ENCODE measurements at places on chromosomes 4 and X.

DNA sequence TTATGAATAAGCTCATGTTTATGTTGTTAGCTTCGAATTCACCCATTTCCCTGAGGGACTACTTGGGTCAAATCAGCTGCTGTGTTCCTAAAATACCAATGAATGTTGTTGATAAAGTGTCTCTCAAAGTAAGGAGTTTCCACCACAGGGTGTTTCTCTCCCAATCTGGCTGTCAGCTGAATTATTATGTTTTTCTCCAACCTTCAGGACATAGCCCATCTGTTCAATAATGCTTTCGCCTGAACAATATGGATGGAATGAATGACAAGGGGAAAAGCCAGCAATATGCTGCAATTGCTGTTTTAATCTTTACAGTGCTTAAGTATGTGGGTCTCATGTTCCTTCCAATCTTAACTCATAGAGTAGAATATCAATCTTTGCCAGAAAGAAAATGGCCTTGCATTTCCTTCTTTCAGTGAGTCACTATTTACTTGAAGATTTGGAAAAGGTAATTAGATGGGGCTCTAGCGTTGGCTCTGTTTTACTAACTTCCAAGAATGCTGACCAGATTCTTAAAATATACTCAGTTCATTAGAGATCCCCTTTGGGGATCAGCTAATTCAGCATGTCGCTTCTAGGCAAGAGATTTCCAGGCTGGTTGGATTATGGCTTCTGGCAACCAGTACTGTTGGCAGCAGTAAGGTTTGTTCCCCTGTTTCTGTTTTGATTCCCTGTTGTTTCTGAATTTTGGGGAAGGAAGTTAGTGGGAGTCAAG, 410.5 kb downstream of the PPP3CA start:
- no peak for DNase-seq

- no peak for DNase-seq
Observed at GRCh38 chr4:46258431-46258830, 131.5 kb downstream of the GABRA2 start.

- peak; percentile 80 for DNase-seq
Observed at GRCh38 chr4:3829956-3830773, 64.0 kb downstream of the ADRA2C start.

GRCh38 chr4:80229590-80229989, 32.3 kb downstream of the PRDM8 start:
- no peak for DNase-seq

GRCh38 chrX:77597511-77597910, 150.3 kb downstream of the FGF16 start:
- no peak for DNase-seq

GRCh38 chr4:8131826-8132225, 26.8 kb downstream of the ABLIM2 start:
- DNase-seq, result no peak

DNA sequence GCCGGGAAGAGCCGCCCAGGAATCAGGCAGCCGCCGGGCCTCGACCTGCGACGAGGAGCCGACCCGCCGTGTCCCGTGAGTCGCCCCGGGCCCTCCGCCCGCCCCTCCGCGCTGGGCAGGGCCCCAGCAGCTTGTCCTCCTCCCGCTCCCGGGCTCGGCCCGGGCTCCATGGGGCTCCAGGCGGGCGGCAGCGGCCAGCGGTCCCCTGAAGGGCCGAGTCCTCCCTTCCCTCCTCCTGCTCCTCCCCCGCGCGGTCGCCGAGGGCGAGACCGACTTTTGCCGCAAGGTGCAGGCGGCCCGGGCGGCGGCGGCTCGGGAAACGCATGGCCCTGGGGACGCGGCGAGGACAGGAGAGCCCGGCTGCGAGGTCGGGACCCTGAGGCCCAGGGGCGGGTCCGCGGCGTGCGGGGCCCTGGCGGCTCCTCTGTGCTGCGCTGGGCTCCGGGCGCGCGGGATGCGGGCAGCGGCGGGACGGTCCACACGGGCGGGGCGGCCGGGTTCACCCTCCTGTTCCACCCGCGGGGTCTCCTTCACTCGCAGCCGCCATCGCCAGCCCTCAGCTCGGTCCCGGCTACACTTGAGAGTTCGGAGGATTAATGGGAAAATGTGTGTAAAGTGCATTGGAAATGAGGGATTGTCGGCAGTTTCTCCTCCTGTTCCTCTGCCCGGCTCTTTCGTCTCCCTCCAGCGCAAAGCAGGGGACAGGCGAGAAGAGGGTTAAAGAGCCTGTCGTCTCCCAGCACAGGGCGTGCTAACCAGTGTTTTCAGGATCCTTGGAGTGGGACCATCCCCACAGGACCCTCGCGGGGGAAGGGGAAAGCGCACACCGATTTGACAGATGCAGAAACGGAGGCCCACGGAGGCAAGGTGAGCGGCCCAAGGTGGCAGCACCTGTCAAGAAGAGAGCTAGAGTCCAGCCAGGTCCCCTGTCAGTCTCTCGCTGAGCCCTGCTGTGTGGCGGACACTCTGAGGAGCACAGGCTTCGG, 16.6 kb upstream of the ZNF718 start:
- peak; percentile 13 for DNase-seq

- no peak for DNase-seq
Observed at GRCh38 chr4:10579648-10580047, 104.9 kb downstream of the CLNK start.

GRCh38 chr4:8905773-8906667, 34.4 kb upstream of the HMX1 start:
- peak; percentile 6 for DNase-seq

DNA sequence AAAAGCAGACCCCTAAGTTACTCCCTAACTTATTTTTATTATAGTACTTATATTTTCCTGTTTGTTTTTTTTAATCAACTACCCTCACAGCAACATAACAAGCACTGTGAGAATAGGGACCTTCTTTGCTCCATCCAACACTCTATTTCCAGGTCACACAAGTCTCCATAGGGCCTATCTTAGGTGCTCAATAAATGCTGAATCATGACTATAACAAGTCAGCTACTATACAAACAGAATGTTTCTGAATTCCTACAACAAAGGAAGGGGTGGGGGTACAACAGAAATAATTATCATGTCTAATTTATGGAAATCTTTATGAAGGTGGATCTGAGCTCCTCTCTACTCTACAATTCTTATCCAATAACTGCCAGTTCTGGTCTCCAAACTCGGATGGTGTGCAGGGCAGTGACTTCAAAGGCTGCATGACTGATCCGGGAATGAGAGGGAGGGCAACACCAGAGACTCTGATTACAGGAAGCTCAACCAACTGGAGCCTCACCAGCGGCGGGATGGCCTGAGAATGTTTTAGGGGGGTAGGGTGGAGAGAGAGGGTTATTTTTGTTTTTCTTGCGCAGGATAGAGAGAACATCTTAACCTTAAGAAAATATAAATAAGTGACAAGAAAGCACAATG, 71.1 kb downstream of the HADH start:
- DNase-seq, result no peak

GRCh38 chr4:115234405-115235093, 121.1 kb upstream of the NDST4 start:
- DNase-seq, result peak; percentile 43

DNA sequence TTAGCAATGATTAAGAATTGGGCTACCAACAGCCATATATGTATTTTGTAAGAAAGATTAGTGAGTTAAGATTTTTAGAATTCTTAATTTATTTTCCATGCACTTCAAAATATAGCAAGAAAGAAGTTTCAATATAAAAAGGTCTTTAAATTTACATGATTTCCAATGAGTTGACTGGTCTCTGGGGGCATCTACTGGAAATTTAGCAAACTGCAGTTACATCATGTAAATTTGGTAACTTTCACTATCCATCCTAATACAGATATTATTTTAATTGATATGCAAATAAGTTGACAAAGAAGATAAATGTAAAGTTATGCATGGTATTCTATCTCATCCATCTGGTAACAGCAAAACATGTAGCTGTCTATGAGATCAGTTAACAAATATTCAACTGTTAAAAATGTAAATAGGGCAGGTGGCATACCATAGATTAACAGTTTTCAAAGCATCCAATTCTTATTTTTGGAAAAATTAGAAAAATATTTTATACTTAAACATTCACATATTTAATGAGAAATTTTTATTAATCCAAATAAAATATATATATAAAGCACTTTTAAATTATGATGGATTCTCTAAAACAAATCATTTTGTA, 29.1 kb downstream of the TTC29 start:
- peak; percentile 29 for DNase-seq

GRCh38 chr4:184273166-184274147, 55.8 kb upstream of the ENPP6 start:
- no peak for DNase-seq

GRCh38 chr4:184402740-184403383, 71.5 kb downstream of the IRF2 start:
- no peak for DNase-seq

- no peak for DNase-seq
Observed at GRCh38 chr4:73281396-73281795, 22.8 kb upstream of the ANKRD17 start.

DNA sequence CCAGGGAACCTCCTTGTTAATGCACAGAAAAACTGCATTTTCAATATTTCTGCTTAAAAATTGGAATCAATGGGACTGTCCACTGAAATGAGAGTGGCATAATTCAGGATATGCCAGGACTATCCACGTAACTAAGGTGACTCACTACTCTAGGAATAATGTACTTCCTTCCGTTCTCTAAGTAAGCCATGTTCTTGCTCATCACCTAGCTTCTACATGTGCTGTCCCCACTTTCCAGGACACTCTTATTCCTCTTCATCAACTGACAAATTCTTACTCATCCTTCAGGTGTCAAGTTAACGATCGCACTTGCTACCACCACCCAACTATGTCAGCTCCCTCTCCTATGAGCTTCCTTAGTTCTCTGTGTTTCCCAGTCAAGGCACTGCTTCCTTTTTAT, 342.8 kb upstream of the F9 start:
- no peak for DNase-seq

DNA sequence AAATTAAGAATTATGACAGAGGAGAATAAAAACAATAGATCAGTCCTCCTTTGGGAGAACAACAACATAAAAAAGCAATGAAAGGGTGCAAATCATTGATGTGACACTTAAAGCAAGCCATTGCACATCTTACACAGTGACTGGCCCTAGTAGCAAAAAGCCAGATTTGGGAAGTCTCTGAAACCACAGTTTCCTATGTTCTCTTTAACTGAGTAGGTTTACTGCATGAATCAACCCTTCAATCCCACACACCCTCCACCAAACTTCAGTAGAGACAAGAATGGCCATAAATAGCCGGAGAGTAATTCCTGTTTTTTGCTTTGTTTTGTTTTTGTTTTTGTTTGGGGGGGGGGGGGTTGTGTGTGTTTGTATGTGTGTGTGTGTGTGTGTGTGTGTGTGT, 180.8 kb downstream of the VEGFC start:
- no peak for DNase-seq

DNA sequence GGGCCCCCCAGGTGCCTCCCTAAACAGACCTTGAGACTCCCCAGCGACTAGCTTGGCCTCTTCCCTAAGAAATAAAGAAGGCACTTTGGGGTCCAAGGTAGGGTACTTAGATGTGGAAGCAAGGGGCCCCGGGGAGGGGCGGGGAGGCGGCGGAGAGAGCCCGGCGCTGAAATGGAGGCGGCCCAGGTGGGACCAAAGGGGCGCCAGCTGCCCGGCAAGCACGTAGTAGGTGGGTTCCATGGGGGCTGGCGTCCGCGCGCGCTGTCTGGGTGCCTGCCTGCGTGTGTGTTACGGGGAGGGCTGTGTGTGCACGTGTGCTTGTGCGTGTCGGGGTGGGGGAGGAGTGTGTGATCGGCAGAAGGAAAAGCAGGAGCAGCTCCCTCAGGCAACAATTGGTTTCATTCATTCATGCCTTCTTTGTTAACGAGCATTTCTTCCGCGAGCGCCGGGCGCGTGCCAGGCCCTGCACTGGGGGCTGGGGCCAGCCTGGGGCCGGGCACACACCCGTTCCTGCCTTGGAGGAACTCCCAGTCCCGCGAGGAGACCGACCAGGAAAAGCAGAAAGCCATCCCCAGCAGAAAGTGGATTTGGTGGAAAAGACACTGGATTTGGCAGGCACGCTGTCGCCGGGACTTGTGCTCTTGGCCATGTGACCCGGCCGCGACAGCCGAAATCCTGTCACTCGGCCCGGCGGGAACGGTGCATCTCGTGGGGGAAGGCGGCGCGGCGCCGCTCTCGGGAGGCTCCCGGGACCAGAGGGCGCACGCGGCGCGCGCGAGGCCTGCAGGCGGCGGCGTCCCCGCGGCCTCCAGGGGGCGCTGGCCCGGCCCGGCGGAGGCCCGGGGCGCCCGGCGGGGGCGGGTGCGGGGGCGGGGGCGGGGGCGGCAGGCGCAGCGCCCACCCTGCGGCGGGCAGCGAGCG, 3.3 kb upstream of the DUSP9 start:
- peak; percentile 51 for DNase-seq

- no peak for DNase-seq
Observed at GRCh38 chr4:59102311-59102710, 1992.1 kb upstream of the IGFBP7 start.

DNA sequence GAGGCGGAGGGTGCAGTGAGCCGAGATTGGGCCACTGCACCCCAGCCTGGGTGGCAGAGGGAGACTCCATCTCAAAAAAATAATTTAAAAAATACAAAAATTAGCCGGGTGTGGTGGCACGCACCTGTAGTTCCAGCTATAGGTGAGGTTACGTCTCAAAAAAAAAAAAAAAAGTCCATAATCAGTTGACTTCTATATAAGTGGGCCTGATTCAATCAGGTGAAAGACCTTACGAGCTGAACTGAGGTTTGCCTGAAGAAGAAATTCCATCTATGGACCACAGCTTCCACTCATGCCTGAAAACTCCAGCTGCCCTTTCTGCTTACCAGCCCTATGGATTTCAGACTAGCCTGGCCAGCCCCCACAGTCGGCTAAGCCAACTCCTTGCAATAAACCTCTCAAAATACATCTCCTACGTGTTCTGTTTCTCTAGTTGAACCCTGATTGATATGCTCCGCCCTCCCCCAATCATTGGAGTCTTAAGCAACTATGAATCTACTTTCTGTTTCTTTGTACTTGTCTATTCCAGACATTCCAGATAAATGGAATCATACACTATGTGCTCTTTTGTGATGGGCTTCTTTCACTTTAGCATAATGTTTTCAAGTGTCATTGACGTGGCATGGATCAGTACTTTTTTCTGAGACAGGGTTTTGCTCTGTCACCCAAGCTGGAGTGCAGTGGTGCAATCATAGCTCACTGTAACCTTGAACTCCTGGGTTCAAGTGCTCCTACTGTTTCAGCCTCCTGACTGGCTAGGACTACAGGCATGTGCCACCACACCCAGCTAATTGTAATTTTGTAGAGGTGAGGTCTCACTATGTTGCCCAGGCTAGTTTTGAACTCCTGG, 36.6 kb downstream of the SAT1 start:
- no peak for DNase-seq

- no peak for DNase-seq
Observed at GRCh38 chr4:14465507-14465906, 536.8 kb upstream of the CPEB2 start.

GRCh38 chr4:25882226-25882625, 19.4 kb upstream of the SEL1L3 start:
- no peak for DNase-seq

- no peak for DNase-seq
Observed at GRCh38 chrX:31165241-31166035, 93.6 kb upstream of the FTHL17 start.

- no peak for DNase-seq
Observed at GRCh38 chr4:14364953-14365536, 637.2 kb upstream of the CPEB2 start.

- peak; percentile 77 for DNase-seq
Observed at GRCh38 chr4:20422398-20422797, 170.7 kb downstream of the SLIT2 start.
